C1 segment of cervical spinal cord (tissue), 14 donors: ENCODE measurements at places on chromosomes 7 and 10.

DNA sequence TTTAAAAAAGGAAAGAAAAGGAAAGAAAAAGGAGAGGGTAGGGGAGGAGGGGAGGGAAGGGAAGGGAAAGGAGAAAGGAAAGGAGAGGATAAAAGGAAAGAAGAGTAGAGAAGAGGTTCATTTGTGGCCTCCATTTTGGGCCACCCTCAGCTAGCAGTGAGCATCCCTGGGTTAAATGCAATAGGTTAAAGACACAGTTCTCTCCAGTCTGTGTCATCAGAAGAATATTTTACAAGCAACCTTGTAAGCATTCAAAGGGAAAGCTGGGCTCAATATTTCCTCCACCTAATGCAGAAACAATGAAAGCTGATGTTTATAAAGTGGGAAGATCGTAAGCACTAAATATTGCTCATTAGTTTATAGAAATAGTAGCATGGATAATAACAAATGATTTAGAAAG is 219.1 kb upstream of the PITRM1 start:
- DNase-seq = no peak

GRCh38 chr10:87860816-87861403 is 2.4 kb downstream of the KLLN start:
- DNase-seq = no peak

GRCh38 chr7:18016547-18017444 is 10.8 kb downstream of the PRPS1L1 start:
- DNase-seq = no peak

- DNase-seq = no peak
These were observed 35.8 kb upstream of the ELN start for GRCh38 chr7:73992101-73992562.

DNA sequence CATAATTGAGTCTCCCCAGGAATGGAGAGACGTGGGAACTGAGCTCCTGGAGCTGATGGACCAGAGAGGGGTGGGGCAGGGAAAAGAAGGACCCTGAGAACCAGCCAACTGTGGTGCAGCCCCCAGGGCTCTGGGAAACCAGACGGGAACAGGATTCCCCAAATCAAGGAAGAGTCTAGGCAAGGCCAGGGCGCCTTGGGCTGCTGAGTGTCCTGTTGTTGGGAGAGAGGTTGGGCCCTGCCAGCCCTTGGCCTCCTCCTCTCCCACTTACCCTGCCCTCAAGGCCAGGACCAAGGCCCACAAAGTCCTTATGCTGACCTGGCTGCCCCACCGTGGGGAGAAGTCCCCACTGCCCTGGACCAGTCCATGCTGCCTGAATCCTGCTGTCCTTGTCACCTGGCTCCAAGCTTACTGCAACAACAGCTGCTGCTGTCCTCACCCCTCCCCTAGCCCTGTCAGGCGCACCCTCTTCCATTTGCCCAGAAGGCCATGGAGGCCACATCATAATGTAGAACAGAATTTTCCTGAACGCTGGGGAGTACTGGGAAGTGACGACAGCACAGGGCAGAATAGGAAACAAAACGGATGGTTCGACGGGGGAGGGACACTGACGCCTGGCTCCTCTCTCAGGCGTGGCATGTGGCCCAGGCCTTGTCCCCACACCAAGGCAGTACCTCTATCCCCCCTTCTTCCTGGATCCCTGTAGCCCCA is 132.9 kb upstream of the ZMIZ1 start:
- no peak for DNase-seq
